ENCODE measurements at places on chromosomes 4 and X. TPM values are rescaled to one million over a fixed set of nuclear protein-coding genes. Genes with fewer than 3 reads are reported as not detected.

- DNase-seq: no peak
These were observed 5.2 kb downstream of the HSD17B13 start for GRCh38 chr4:87317527-87317926.

- no peak for DNase-seq
These were observed 566.2 kb downstream of the MID1IP1 start for GRCh38 chrX:39367416-39367815.

GRCh38 chr4:121977251-121978171, 25.7 kb upstream of the TRPC3 start:
- DNase-seq: no peak

DNA sequence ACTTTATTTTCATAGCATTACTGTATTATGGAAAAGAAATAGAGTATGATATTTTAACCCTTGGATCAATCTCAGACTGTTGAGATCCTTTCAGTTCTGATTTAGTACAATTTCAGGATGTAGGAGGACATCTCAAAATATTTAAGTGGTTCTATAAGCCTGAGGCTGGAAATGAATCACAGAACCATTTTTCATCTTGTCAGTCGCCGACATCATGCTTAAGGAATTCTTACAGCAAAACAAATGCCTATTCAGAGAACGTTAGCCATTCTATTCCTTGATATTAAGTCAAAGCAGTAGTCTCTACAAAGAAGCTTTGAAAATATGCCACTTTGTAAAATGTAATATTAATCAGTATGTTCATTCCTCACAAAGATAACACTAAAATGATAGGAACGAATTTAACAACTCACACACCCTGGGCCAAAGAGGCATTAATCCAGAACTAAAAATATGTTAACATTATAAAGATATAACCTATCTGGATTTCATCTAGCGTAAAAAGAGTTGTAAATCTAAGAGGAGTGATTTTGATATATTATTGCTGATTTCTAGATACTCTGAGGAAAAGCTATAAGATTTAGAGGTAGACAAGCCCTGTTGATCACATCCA, 152.0 kb downstream of the GASK1B start:
- DNase-seq: no peak

- no peak for DNase-seq
These were observed 4.6 kb upstream of the SORCS2 start for GRCh38 chr4:7187691-7188090.

GRCh38 chrX:10050481-10050880, 83.3 kb downstream of the CLDN34 start:
- peak; percentile 87 for DNase-seq

DNA sequence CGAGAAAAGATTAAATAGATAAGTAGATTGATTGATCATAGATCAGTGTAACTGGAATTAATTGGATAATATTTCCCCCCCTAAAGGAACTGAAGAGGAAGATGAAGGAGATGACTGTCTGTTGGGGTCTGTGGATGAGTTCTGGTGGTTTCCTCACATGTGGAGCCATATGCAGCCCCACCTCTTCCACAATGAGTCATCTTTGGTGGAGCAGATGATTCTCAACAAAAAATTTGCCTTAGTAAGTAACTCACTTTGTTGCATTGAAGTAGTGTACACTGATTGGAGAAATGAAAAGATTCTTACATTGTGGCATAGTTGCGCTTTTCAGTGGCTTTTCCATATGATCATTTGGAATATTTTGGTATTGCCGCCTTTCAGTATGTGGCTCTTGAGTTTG, 80.4 kb downstream of the NDST3 start:
- DNase-seq: no peak

DNA sequence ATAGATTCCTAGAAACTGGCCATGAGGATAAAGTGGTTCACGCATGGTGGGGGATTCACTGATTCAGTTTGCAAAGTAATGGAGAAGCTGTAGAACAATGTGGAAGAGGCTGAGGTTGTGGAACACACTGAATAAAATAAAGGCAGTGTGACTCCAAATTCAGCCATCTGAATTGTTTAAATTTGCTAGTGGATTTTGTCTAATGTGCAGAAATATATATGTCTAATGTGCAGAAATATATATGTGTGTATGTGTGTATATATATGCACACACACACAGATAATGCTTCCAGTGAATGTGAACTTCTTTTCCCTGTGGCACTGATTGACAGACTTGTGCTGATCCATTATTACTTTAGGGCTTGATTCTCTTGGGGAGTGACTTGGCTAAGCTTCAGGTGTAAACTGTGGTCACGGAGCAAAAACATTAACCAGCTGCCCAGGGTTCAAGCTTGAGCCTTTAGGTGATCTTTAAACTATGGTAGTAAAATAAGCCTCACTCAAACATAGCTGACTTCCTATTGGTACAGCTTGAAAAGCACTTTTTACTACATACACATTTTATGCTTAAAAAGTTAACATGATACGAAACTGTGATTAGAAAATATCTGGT, 3.5 kb downstream of the STBD1 start:
- DNase-seq: no peak

GRCh38 chr4:7947927-7948326, 8.3 kb upstream of the AFAP1 start:
- no peak for DNase-seq

GRCh38 chrX:6095469-6095868, 133.2 kb downstream of the NLGN4X start:
- peak; percentile 73 for DNase-seq

Gene GAGE12H
- not detected for total RNA-seq

Gene MAMLD1
- 0.21 TPM for total RNA-seq

Gene CCDC110
- total RNA-seq: 5.4 TPM

Gene PAGE4
- total RNA-seq: not detected

All from GM23338 (cell line).